CD14-positive monocyte (primary cell): ENCODE measurements at places on chromosomes 3 and 15.

DNA sequence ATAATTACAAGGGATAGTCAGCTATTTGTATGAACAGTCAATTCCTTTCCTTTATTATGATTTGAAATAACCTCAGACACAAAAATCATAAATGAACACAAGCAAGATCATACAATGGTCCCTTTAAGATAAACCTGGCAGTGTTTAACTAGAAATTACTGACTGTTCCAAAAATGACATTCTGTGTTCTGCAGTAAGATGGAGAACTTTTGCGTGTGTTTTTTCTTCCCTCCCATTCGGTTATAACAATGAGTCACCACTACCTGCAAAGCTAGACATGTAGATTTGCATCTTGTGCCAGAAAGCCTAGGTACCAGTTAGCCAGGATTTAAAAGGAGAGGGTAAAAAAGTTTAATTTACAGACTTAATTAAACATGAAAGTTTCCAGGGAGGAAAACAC is 248.2 kb upstream of the ADAMTS9 start:
- H3K27me3 ChIP-seq: no peaks in the 10 kb centered on the region
- H3K27ac ChIP-seq: no peak overlapping the region
- H3K4me1 ChIP-seq: no peaks in the 10 kb centered on the region
- H3K36me3 ChIP-seq: no peaks in the 10 kb centered on the region
- H3K4me3 ChIP-seq: no peak overlapping the region
- no peak for DNase-seq

DNA sequence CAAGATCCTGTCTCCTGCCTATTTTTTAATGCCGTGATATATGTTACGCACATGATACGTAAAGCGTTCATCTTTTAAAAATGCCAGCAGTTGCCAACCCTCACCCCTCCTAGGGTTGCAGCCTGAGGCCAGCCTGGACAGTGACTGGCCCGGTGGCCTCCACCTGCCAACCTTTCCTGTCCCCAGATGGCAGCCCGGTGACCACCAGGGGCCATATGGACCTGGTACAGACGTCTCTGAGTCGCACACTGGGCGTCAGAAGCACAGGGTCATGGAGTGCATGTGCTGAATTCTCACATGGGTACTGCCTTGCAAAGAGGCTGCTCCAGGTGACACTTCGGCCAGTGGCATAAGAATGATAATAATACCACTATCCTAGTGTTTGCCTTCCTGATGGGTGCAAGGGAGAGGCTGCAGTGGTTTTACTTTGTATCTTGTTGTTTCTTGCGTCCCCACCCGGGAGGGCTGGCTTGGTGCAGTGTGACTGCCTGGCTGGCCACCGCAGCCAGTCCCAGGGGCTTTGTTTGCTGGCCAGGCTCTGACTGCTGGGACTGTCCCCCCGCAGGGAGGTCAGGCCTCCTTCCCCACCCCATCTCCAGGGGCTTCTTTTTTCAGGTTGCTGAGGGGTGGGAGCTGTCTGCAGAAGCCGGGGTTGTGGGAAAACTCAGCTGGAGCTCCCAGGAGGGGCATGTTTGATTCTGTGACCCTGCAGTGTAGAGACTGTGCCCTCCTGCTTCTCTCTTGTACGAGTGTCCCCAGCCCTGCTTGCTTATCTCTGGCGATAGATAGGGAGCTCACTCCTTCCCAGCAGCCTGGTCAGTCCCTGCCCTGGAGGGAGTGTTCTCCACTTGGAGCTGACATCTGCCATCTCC is 16.9 kb downstream of the FBLN2 start:
- no peak overlapping the region for H3K27ac ChIP-seq

DNA sequence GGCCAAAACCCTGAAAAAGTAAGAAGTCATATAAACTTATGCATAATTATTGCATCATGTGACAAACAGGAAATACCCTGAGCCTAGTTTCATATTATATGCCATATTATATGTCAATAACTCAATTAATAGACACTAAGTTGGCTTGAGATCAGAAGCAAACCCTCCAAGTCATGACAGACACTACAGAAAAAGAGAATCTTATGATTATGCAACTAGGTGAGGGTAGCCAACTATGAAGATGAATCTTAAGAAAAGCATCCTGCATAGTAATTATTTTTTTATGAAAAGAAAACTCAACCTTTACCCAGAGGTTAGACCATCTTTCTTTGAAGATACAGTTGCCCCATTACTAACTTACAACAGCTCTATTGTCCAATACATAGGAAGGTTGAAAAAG is 192.4 kb upstream of the VEPH1 start:
- H3K27me3 ChIP-seq: no peaks in the 10 kb centered on the region
- no peak for DNase-seq
- no peak overlapping the region for H3K27ac ChIP-seq
- H3K36me3 ChIP-seq: no peaks in the 10 kb centered on the region
- no peaks in the 10 kb centered on the region for H3K4me1 ChIP-seq

- peaks cover 45% of the 10 kb centered on the region for H3K4me1 ChIP-seq
- H3K36me3 ChIP-seq: no peaks in the 10 kb centered on the region
- H3K27ac ChIP-seq: no peak overlapping the region
- DNase-seq: no peak
Observed at GRCh38 chr15:89817701-89818280, 3.1 kb upstream of the ANPEP start.
